ENCODE measurements at places on chromosomes 2 and 18.

GRCh38 chr2:46018773-46019591 lies 278.2 kb upstream of the EPAS1 start:
- H3K4me1 ChIP-seq, result peaks cover 13% of the 10 kb centered on the region
- DNase-seq, result no peak
- no peak overlapping the region for H3K4me3 ChIP-seq
- no peaks in the 10 kb centered on the region for H3K27me3 ChIP-seq
- no peaks in the 10 kb centered on the region for H3K36me3 ChIP-seq

GRCh38 chr18:61334491-61334850 lies 1.2 kb downstream of the CDH20 start:
- H3K27ac ChIP-seq, result no peak overlapping the region
- H3K27me3 ChIP-seq, result peaks cover 21% of the 10 kb centered on the region
- no peak for DNase-seq
- peaks cover 1% of the 10 kb centered on the region for H3K4me1 ChIP-seq
- peak overlapping the region; percentile 82 for H3K4me3 ChIP-seq
- H3K36me3 ChIP-seq, result no peaks in the 10 kb centered on the region

DNA sequence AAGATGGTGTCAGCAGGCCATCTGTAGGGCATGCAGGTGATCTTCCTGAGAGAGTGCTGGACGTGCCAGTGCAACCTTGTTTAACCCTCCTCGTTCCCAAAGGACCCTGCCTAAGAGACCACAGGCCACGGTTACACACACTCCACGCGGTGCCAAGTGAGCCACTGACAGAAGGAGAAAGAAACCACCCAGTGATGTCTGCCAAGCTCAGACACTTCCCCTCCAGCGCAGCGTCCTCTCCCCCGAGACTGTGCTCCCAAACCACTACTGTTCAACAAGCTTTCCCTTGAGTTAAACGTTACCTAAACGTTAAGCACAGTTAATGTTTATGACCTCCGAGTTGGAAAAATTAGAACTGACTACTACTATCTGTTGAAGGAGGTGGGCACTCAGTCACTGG lies 119.1 kb upstream of the NCK2 start:
- no peaks in the 10 kb centered on the region for H3K36me3 ChIP-seq
- H3K4me3 ChIP-seq, result no peak overlapping the region
- DNase-seq, result no peak
- no peaks in the 10 kb centered on the region for H3K27me3 ChIP-seq

GRCh38 chr2:199806179-199806578 lies 44.8 kb downstream of the FTCDNL1 start:
- H3K27me3 ChIP-seq, result no peaks in the 10 kb centered on the region
- no peak overlapping the region for H3K27ac ChIP-seq
- no peak for DNase-seq
- no peaks in the 10 kb centered on the region for H3K4me1 ChIP-seq
- no peaks in the 10 kb centered on the region for H3K36me3 ChIP-seq

GRCh38 chr2:64391940-64392339 lies 62.0 kb upstream of the LGALSL start:
- H3K27ac ChIP-seq, result no peak overlapping the region
- H3K27me3 ChIP-seq, result no peaks in the 10 kb centered on the region
- no peak overlapping the region for H3K4me3 ChIP-seq
- no peak for DNase-seq

GRCh38 chr2:30162806-30163205 lies 16.0 kb downstream of the YPEL5 start:
- no peaks in the 10 kb centered on the region for H3K4me1 ChIP-seq
- no peak overlapping the region for H3K4me3 ChIP-seq
- DNase-seq, result no peak
- no peaks in the 10 kb centered on the region for H3K27me3 ChIP-seq
- no peaks in the 10 kb centered on the region for H3K36me3 ChIP-seq

GRCh38 chr2:217357886-217358620 lies 498.2 kb upstream of the TNP1 start:
- no peaks in the 10 kb centered on the region for H3K36me3 ChIP-seq

DNA sequence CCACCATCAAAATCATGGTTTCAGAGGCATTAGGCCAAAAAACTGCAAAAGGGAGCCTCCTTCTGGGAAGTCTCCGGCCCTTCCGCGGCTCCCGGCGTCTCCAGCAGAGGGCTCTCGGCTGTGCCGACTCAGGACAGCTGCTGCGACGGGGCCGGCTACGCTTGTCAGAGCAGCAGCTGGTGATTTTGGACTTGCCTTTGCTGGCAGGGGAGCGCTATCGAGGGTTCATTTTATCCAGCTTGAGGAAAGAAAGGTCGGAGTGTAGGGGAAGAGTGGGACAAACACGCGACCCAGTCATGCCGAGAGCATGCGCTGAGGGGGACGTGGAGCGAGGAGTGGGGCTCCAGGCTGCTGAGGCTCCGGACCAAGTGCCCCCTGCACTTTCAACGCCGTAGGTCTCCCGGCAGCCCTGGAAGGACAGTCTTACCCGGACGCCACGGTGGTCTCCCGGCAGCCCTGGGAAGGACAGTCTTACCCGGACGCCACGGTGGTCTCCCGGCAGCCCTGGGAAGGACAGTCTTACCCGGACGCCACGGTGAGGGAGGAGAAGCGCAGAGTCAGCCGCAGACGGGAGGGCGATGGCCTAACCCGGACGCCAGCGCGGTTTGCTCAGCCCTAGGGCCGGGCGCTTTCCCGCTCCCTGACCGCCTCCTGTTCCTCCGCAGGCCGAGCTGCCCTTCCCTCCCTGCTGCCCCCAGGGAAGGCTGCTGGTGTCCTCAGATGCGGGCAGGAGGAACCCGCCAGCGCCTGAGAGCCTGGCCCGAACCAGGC lies 21.7 kb downstream of the DDX18 start:
- no peaks in the 10 kb centered on the region for H3K27me3 ChIP-seq
- H3K27ac ChIP-seq, result no peak overlapping the region
- H3K4me1 ChIP-seq, result peaks cover 2% of the 10 kb centered on the region
- DNase-seq, result peak; percentile 58

DNA sequence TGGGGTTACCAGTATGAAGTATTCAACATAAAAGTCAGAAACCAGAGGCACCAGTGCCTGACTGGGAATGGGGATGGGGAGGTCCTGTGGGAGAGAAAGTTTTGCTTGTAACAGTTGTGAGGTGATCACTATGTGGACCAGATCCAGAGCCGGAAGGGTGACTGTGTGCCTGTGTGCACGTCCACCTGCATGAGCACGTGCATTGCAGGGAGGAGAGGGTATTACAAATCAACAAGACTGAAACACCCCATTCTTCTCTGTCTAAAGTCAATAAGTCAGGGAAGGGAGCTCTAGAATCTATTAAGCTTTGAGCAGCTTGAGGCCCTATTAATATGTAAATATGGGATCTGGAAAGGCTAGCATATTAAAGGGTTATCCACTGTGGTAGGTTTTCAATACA lies 241.0 kb upstream of the ACVR2A start:
- no peak for DNase-seq
- no peaks in the 10 kb centered on the region for H3K36me3 ChIP-seq
- no peak overlapping the region for H3K4me3 ChIP-seq
- no peak overlapping the region for H3K27ac ChIP-seq
- H3K27me3 ChIP-seq, result no peaks in the 10 kb centered on the region

GRCh38 chr2:196839574-196839973 lies 30.4 kb upstream of the C2orf66 start:
- H3K4me1 ChIP-seq, result no peaks in the 10 kb centered on the region
- no peak for DNase-seq
- no peaks in the 10 kb centered on the region for H3K27me3 ChIP-seq
- peaks cover 99% of the 10 kb centered on the region for H3K36me3 ChIP-seq
- H3K27ac ChIP-seq, result no peak overlapping the region

GRCh38 chr2:180450841-180451240 lies 443.7 kb upstream of the CWC22 start:
- no peak overlapping the region for H3K27ac ChIP-seq
- H3K4me1 ChIP-seq, result no peaks in the 10 kb centered on the region
- no peak for DNase-seq
- no peak overlapping the region for H3K4me3 ChIP-seq
- no peaks in the 10 kb centered on the region for H3K27me3 ChIP-seq

- no peaks in the 10 kb centered on the region for H3K4me1 ChIP-seq
- no peak overlapping the region for H3K27ac ChIP-seq
- H3K36me3 ChIP-seq, result no peaks in the 10 kb centered on the region
- no peaks in the 10 kb centered on the region for H3K27me3 ChIP-seq
- H3K4me3 ChIP-seq, result no peak overlapping the region
- no peak for DNase-seq
Observed at GRCh38 chr2:62142054-62142453, 53.9 kb upstream of the B3GNT2 start.

- no peak for DNase-seq
- H3K27me3 ChIP-seq, result no peaks in the 10 kb centered on the region
Observed at GRCh38 chr2:234812851-234813250, 139.0 kb upstream of the SH3BP4 start.

DNA sequence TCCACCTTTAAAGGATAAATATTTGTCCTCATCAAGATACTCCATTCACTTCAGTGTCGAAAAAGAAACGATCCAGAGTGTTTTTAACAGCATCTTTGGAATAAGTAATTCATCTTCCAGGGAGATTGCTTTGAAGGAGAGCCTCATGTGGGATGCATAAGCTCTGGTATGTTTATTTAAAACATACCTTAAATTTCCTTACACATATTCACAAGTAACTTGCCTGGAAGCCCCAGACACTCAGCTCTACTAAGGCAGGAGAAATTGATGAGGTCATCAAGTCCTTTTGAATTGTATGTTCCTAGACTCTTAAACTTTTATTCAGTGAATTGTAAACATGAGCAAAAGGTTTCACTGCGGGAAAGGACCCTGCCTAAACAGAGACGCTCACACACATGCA lies 103.0 kb downstream of the CDK15 start:
- H3K27me3 ChIP-seq, result peaks cover 3% of the 10 kb centered on the region
- peaks cover 3% of the 10 kb centered on the region for H3K4me1 ChIP-seq
- no peak overlapping the region for H3K4me3 ChIP-seq
- no peak for DNase-seq

- H3K4me3 ChIP-seq, result no peak overlapping the region
- DNase-seq, result no peak
- peaks cover 9% of the 10 kb centered on the region for H3K4me1 ChIP-seq
- H3K36me3 ChIP-seq, result no peaks in the 10 kb centered on the region
- H3K27me3 ChIP-seq, result no peaks in the 10 kb centered on the region
Observed at GRCh38 chr18:57583297-57583835, 3.1 kb downstream of the FECH start.

- H3K27ac ChIP-seq, result no peak overlapping the region
- H3K27me3 ChIP-seq, result peaks cover 4% of the 10 kb centered on the region
- no peak for DNase-seq
Observed at GRCh38 chr2:221346411-221346810, 225.7 kb downstream of the EPHA4 start.

- H3K27me3 ChIP-seq, result no peaks in the 10 kb centered on the region
- H3K4me1 ChIP-seq, result no peaks in the 10 kb centered on the region
- DNase-seq, result no peak
- no peaks in the 10 kb centered on the region for H3K36me3 ChIP-seq
Observed at GRCh38 chr2:185147361-185147760, 549.0 kb downstream of the ZNF804A start.

All from neuronal stem cell (in vitro differentiated cells).